ENCODE measurements at places on chromosomes 11 and 22. TPM values are rescaled to one million over a fixed set of nuclear protein-coding genes. Genes with fewer than 3 reads are reported as not detected.

- DNase-seq: no peak
Measured at GRCh38 chr11:63564784-63565350, 1.7 kb upstream of the PLAAT2 start.

DNA sequence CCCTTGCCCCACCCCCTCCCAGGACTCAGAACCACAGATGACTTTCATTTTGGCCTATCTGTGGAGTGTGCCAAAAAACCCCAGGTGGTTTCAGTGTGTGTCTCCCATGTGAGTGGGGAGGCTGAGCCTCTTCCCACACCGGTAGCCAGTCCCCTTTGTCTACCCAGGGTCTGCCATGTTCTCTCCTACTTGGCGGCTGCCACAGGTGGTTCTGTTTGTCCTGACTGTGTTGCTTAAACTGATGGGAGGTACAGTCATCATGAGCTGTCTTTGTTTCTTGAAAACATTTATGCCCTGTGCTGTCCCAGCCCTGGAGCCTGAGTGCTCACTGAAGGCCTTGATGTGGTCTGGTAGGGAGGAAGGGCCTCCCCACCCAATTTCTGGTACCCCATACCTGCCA lies 39.7 kb upstream of the SUSD2 start:
- DNase-seq: no peak

DNA sequence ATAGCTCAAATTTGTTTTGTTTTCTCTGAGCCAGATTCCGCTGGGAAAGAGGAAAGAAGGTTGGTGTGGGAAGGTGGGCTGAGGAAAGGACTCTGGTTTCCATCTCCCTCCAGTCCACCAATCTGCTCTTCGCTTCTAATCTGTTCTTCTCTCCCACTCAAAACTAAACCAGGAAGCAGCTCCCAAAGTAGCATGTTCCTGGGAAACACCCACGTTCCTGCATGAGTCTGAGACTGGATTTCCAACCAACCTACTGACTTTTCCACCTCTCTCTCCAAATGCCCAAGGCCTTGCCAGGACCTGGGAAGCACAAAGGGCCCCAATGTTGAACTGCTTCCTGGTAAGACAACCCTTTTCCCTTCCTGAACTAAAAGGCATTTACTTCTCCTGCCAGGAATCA lies 110.2 kb downstream of the WT1 start:
- no peak for DNase-seq

GRCh38 chr11:16080688-16081381 lies 275.5 kb downstream of the SOX6 start:
- DNase-seq: no peak

DNA sequence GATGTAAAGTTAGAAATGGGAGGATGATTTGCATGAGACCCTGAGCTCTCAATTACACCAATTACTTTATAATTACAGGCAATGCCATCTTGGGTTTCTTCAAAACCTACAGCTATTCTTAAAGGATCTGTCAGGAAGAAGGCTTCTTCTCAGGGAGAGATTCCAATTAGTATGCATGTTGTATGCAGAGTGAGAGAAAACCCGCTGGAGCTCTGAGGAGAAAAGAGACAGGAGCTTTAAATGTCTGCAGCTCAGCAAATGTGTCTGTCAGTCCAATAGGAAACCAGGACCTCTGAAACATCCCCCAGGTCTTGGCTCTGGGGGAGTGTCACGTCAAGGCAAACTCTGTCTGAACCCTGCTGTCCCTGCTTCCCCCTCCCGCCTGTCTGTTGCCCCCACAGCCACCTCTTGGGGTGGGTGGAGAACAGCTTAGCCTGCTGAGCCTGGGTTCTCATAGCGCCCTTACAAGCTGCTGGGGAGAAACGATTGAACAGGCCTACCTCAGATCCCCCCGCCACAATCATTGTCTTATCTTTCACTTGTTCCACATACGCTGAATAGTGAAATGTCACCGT lies 140.2 kb downstream of the SPATA19 start:
- no peak for DNase-seq

GRCh38 chr11:75040167-75040770 lies 51.5 kb downstream of the NEU3 start:
- DNase-seq: no peak

TMEM191B gene
- polyA plus RNA-seq: 1.3 TPM

STIM1 gene
- polyA plus RNA-seq: 41.6 TPM

PDGFB gene
- 17.9 TPM for polyA plus RNA-seq

DNA sequence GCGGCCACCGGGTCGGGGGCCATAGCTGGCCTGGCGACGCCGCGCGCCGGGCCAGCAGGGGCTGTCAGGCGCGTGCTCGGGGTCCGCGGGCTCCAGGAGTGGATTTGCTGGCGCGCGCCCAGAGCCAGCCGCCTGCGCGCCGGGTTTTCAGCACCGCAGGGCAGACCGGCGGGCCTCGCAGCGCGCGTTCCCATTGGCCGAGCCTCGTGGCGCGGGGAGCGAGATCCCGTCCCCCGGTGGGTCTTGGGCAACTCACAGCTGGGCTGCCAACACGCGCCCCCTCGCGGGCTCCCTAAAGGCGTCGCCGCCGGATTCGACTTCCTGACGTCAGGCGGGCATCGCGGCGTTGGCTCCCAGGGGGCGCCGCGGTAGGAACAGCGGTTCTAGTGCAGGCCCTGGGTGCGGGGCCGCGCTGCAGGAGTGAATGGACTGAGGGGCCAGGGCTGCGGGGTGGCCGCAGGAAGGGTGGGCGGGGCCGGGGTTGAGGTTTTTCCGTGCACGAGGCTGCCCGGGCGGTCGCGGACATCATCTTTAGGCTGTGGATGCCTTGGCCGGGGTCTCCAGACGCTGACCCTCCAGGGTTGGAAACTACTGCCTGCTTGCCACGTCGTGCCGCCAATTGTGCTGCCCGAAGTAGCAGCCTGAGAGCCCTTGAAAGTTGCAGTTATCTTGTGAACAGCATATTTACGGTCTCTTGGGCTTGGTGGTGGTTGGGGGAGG lies at the start of gene FADS1:
FADS1 (minus strand) TSS at position 268 of the 720 bp plus-strand sequence; CDS start at position 194, 74 bp downstream.
- DNase-seq: peak; percentile 94

GRCh38 chr11:67463680-67464410 lies 5.2 kb downstream of the TMEM134 start:
- DNase-seq: no peak

HBG2 gene
- polyA plus RNA-seq: 2,022 TPM

DNA sequence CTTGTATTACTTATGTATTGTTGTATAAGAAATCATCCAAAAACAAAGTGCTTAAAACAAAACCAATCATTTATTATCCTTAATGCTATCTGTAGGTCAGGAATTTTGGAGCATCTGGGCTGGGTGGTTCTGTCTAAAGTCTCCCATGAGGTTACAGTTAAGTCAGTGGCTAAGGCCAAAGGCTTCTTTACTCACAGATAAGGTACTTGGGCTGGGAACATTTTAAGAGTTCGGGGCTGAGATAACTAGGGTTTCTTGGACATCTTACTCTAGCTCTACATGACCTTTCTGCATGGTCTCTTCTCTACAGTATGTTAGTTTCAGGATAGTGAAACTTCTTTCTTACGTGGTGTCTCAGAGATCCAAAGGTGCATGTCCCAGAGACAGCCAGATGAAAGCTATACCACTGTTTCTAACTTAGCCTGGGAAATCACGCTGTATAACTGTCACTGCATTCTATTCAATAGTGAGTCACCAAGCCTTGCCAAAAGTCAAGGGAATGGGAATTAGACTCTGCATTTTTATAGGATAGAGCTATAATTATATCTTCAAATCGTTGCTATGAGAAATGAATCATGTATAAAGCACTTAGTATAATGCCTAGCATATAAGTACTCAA lies 29.6 kb downstream of the SOX6 start:
- no peak for DNase-seq

YPEL1 gene
- 16.3 TPM for polyA plus RNA-seq

GRCh38 chr11:121437686-121438078 lies 14.4 kb upstream of the SORL1 start:
- no peak for DNase-seq

DNA sequence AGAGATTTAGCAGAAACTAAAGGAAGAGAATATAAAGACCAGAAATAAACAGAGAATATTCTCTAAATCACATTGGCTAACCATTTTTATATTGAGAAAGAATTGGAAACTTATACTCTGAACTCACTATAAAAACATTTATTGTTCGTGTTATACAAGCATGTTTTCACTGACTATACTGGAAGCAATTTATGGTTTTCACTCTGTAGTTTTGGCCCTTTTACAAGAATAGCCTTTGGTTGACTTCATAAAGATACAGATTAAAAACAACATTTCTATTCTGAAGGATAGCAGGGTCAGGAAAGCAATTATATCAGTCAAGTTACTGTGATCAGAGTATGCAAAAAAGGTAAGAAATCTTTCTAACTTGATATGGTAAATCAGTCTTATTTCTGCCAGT lies 965.7 kb upstream of the FAT3 start:
- DNase-seq: no peak

- DNase-seq: no peak
Measured at GRCh38 chr11:70002433-70002832, 75.7 kb upstream of the ANO1 start.

ST14 gene
- polyA plus RNA-seq: 39.2 TPM

Measured in renal pelvis (tissue), 12 donors.